ENCODE measurements at places on chromosomes 11 and 22.

DNA sequence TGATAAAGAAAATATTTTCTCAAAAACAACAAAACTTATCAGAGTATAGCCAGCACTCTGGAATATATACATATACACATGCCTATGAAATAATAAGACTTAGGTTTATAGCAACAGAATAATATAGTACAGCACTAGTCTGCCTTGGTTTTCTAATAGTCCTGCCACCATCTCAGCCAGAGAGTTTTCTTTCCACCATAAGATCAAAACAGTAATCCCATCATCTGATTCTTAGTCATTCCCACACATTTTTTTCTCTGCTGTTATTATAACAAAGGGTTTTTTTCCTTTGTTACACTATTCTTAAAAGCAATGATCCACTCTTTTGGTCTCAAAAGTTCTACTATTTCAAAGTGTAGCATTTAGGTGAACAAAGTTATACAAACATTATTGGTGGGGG lies 15.1 kb downstream of the MTMR2 start:
- no peak for DNase-seq

- DNase-seq: no peak
Measured at GRCh38 chr11:1839924-1840779, 1.4 kb downstream of the TNNI2 start.

DNA sequence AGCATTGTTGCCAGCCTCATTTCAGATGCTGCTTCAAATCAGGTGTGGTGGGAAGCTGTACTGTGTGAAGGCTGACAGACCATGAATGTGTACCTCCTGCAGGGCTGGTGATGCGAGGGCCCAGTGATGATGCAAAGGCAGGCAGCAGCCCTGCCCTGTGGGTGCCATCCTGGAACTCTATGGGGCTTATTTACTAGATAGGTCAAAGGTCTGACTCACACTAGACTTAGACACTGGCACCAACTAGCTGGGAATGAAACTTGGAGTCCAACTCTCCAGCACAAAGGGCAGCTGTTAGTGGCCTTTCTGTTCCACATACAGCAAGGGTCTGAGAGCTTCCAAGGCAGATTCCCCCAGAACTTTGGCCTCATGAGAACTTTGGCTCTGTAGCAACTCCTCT lies 138.4 kb downstream of the TTC17 start:
- DNase-seq: no peak

DNA sequence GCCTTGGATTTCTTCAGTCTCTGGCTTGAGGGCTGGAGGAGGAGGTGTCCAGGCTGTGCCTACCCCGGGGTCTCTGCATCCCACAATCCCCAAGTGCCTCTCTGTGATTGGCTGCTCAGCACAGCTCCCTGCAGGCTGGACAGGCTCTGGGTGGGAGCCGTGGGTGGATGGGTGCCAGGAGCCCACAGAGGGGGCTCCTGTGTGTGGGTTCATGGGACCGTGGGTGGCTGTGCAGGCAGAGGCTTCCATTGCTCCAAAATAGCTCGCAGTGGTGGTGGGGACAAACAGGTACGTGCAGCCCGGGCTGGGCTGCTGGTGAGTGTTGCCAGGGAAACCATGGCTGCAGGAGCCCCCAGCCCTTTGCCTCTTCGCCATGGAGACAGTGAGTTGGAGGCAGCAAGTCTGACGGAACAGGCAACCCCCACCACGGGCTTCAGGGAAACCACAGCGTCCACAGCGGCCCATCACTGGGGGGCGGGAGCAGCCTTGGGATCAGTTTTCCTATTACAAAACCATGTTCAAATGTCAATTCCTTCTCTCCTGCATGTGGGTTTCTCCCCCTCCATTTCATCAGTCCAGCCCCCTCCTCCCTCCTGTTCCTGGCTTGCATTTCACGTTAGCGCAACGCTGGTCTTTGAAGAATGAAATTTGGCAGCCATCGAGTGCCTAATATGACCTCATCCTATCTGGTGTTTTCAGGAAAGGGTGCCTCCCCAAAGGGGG lies 155.2 kb downstream of the TRIM29 start:
- no peak for DNase-seq

- no peak for DNase-seq
Measured at GRCh38 chr11:68831124-68831523, 10.6 kb downstream of the CPT1A start.

DNA sequence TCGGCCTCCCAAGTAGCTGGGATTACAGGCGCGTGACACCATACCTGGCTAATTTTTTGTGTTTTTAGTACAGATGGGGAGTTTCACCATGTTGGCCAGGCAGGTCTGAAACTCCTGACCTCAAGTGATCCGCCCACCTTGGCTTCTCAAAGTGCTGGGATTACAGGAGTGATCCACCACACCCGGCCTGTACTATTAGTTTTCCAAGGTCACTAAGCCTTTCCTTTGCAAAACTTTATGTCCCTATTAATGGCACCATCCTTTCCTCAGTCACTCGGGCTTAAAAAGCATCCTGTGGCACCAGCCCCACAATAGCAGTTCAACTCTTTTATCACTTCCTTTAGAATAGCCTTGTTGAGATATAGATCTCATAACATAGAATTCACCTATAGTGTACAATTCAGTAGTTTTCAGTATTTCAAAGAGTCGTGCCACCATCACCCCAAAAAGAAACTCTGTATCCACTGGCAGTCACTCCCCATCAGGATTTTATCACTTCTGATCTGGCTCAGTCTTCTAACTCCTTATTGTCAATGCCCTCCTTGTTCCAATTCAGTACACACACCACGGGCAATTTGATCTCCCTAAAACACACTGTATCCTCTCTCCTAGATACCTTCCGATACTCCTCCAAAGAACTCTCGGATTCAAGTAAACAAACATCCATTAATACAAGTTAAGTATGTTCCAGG lies 921 bp upstream of the BCL2L13 start:
- no peak for DNase-seq

GRCh38 chr11:3866206-3866605 lies 10.7 kb downstream of the STIM1 start:
- DNase-seq: no peak
